ENCODE measurements at places on chromosomes 6 and 20.

DNA sequence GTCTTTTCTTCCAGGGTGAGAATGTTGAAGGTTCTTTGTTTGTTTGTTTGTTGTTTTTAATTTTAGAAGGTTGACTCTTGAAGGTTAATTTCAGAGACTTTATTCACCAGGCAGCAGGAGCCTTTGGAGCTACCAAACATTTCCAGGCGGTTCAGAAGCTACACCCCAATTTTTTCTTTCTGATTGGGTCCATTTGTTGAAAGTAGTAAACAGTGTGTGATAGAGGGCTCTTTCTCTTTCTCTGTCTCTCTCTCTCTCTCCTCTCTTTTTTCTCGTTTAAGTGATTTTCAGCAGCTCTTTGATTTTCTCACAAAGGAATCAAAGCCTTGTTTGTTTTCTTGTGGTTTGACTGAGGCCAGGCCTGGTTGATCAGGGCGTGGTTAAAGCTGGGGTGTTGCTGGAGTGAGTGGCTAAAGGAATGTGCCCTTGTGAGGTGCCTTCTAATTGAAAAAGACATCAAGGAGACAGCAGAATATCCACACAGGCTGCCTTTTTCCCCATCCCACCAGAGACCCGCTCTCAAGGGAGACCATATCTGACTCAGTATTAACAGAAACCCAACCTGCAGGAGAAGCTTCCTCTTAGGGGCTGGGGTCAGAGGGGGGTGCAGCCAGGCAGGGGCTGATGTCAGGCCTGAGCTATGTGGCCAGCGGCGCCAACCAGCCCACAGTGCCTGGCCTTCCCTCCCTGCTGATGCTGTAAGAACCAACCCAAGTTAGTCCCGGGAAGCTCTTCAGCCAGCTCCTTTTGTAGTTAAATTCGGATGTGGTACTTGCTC, 40.4 kb upstream of the NAA20 start:
- H3K4me1 ChIP-seq = peaks cover 23% of the 10 kb centered on the region
- peak; percentile 83 for DNase-seq
- H3K36me3 ChIP-seq = peaks cover 16% of the 10 kb centered on the region
- H3K27ac ChIP-seq = peak overlapping the region; percentile 71
- H3K27me3 ChIP-seq = no peaks in the 10 kb centered on the region
- peak overlapping the region; percentile 71 for H3K4me3 ChIP-seq

GRCh38 chr6:3894590-3895311, 45.6 kb downstream of the FAM50B start:
- no peak overlapping the region for H3K27ac ChIP-seq
- H3K36me3 ChIP-seq = no peaks in the 10 kb centered on the region
- no peak for DNase-seq
- H3K4me1 ChIP-seq = no peaks in the 10 kb centered on the region
- H3K4me3 ChIP-seq = no peak overlapping the region

- H3K27me3 ChIP-seq = no peaks in the 10 kb centered on the region
- peaks cover 4% of the 10 kb centered on the region for H3K4me1 ChIP-seq
- peak overlapping the region; percentile 19 for H3K27ac ChIP-seq
- no peak overlapping the region for H3K4me3 ChIP-seq
These were observed 593.4 kb upstream of the JAG1 start for GRCh38 chr20:11267131-11267761.

- no peaks in the 10 kb centered on the region for H3K27me3 ChIP-seq
- DNase-seq = peak; percentile 50
- H3K4me1 ChIP-seq = no peaks in the 10 kb centered on the region
- 0 out of 2 replicates have a peak, but pooled peaks cover 1% of the 10 kb centered on the region for H3K36me3 ChIP-seq
- H3K4me3 ChIP-seq = no peak overlapping the region
These were observed 43.8 kb downstream of the CEP57L1 start for GRCh38 chr6:109139109-109139508.

DNA sequence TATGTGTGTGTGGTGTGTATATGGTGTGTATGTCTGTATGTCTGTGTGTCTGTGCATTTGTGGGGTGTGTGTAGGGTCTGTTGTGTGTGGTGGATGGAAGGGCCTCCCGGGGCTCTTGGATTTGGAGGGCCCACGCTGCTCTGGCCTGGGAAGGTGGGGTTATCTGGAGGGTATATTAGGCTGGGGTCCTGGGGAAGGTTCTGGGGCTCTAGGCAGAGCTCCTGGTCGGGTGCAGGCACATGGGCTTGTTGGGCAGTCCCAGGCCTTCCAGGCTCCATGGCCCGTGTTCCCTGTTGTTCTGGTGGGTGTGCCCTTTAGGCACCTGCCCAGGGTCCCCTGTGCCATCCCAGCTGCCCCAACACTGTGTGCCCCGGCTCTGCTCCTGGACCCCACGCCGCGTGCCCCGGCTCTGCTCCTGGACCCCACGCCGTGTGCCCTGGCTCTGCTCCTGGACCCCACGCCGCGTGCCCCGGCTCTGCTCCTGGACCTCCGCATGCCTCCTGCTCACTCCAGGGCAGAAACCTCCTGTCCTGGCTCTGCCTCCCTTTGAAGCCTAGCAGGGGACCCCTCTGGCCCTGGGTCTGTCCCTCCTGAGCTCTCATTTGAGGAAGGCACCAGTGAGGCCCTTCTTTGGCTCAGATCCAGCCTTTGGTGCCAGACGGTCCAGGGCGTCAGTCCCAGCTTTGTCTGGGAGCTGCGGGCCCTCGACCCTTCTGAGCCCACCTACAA, 10.2 kb upstream of the MYT1 start:
- no peak overlapping the region for H3K4me3 ChIP-seq
- no peaks in the 10 kb centered on the region for H3K36me3 ChIP-seq
- H3K27ac ChIP-seq = no peak overlapping the region
- no peaks in the 10 kb centered on the region for H3K4me1 ChIP-seq

DNA sequence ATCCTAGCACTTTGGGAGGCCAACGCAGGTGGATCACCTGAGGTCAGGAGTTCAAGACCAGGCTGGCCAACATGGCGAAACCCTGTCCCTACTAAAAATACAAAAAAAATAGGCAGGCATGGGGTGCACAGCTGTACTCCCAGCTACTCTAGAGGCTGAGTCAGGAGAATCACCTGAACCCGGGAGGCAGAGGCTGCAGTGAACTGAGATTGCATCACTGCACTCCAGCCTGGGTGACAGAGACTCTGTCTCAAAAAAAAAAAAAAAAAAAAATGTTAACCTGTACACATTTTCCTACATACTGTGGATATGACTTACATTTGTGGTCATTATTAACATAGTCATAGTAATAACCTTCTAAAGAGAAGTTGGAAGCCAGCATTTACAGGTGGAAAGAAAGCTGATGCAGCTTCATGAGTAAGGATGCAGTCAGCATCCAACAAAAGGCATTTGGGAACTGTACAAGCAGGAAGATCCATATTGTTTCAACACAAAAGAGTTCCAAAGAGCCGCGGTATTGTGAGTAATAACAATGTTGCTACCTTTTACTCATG, 186.2 kb downstream of the GPX5 start:
- H3K4me1 ChIP-seq = no peaks in the 10 kb centered on the region
- H3K4me3 ChIP-seq = no peak overlapping the region
- H3K36me3 ChIP-seq = no peaks in the 10 kb centered on the region
- no peaks in the 10 kb centered on the region for H3K27me3 ChIP-seq
- no peak overlapping the region for H3K27ac ChIP-seq

DNA sequence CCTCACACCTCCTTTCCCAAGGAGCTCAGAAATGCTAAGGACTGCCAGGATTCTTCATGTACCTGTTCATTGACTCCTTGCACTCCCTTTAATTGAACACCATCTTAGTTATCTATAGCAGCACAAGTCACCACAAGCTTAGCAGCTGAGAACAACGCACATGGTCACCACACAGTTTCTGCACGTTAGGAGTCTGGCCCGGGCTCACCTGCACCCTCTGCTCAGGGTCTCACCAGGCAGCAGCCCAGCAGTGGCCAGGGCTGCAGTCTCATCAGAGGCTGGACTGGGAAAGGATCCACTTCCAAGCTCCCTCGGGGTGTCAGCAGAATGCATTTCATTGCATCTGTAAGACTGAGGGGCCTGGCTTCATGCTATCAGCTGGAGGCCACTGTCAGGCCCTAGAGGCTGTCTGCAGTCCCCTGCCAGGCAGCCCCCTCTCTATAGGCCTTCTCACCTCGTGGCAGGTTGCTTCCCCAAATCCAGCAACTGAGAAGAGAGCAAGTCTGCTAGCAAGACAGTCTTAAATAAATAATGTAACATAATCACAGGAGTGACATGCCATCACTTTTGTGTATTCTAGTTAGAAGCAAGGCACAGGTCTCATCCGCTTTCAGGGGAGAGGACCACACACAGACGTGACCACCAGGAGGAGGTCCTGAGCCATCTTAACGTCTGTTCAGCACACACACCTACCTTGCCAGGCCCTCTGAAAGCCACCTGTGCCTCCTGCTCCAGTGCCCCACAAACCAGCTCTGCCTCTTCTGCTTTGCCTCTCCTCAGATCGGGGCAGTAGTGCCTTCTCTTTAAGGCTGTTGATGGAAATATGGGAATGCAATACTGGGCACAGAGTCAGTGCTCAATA, 165.2 kb upstream of the CST7 start:
- no peaks in the 10 kb centered on the region for H3K4me1 ChIP-seq
- H3K36me3 ChIP-seq = no peaks in the 10 kb centered on the region
- H3K4me3 ChIP-seq = no peak overlapping the region
- H3K27me3 ChIP-seq = peaks cover 36% of the 10 kb centered on the region
- no peak for DNase-seq

GRCh38 chr6:108559884-108560462, 744 bp upstream of the FOXO3 start:
- H3K4me1 ChIP-seq = peaks cover 13% of the 10 kb centered on the region
- DNase-seq = peak; percentile 74
- peak overlapping the region; percentile 80 for H3K27ac ChIP-seq
- peaks cover 5% of the 10 kb centered on the region for H3K36me3 ChIP-seq
- H3K4me3 ChIP-seq = peak overlapping the region; percentile 78

DNA sequence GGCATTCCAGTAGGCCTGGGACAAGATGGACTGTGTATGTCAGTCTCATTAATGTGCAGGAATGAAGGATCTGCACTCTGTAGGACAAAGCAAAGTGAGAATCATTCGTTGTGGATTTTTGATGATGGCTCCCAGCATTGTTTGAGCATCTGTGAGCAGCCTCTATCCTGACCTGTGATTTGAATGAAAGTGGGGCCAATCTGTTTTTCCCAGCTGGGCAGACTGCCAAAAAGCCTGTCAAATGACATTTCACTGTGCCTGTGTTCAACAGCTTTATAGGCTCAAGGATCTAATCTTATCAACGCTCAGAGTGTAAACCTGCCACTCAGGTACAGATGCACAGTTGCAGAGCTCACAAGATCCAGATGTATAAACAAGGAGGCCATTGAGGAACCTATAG, 86.7 kb upstream of the SYNDIG1 start:
- DNase-seq = no peak
- H3K36me3 ChIP-seq = no peaks in the 10 kb centered on the region
- H3K4me3 ChIP-seq = no peak overlapping the region
- no peaks in the 10 kb centered on the region for H3K27me3 ChIP-seq
- H3K4me1 ChIP-seq = no peaks in the 10 kb centered on the region
- no peak overlapping the region for H3K27ac ChIP-seq

DNA sequence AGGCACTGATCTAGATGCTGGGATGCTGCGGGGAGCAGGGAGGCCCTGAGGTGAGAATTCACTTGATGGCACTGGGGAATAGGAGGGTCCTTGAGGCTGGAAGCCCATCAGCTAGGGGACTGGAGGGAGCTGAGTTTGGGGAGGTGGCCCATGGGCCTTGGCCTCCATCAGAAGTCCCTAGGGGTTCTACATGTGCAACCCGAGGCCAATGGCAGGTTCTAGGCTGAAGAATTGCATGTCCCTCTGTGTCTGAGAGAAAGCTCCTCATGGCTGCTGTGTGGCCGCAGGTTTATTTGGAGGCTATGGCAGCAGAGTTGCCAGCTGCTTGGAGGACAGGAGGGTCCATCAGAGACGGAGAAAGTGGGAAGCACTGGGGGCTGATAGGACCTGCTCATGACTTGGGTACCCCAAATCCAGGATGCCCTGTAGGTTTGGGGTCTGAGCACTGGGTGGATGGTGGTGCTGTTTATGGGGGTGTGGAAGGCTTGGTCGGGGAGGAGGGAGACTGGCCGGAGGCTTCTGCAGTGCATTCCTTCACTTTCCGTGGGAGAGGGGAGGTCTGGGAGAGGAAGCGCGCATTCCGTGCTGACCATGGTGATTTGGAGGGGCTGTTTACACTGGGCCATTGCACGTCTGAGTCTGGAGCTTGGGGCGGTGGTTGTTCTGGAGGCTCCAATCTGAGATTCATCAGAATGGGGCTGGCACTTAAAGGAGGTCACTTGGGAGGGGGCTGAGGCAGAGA, 24.8 kb upstream of the PHACTR3 start:
- H3K4me1 ChIP-seq = no peaks in the 10 kb centered on the region
- no peak for DNase-seq
- H3K27me3 ChIP-seq = peaks cover 10% of the 10 kb centered on the region
- no peak overlapping the region for H3K4me3 ChIP-seq
- H3K27ac ChIP-seq = no peak overlapping the region

DNA sequence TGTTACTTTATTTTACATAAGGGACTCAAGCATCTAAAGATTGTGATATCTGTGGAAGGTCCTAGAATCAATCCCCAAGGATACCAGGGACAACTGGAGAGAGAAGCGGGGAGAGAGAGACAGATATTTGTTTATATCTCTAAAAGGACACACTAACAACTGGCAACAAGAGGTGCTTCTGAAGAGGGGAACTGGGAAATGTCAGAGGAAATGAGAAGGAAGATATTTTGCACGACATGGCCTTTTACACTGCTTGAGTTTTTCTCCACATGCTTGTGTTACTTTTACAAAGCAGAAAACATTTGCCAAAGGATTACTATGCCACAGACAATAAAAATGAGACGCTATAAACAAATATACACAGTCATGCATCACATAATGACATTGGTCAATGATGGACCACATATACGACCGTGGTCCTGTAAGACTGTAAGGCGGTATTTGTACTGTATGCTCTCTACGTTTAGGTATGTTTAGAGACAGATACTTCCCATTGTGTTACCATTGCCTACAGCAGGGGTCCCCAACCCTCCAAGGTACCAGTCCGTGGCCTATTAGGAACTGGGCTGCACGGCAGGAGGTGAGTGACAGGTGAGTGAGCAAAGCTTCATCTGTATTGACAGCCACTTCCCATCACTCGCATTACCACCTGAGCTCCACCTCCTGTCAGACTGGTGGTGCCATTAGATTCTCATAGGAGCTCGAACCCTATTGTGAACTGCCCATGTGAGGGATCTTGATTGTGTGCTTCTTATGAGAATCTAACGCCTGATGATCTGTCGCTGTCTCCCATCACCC, 64.6 kb upstream of the PTPN1 start:
- H3K27ac ChIP-seq = no peak overlapping the region
- no peaks in the 10 kb centered on the region for H3K27me3 ChIP-seq
- peaks cover 17% of the 10 kb centered on the region for H3K4me1 ChIP-seq
- H3K36me3 ChIP-seq = no peaks in the 10 kb centered on the region

DNA sequence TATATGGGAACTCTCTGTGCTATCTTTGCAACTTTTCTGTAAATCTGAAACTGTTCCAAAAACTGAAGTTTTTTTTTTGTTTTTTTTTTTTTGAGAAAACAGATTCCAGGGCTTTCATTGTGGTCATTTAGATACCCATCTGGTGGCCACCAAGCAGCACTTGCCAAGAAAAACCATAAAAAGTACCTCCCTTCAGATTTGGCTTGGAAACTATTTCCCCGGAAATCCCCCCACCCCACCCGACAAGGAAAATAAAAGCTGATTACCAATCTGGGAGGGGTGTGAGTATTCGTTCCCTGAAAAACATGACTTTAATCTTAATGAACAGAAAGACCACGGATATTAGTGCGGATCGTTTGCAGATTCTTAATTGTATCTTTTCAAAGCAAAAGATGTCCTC, 1.9 kb downstream of the NFATC2 start:
- H3K4me3 ChIP-seq = no peak overlapping the region
- no peak overlapping the region for H3K27ac ChIP-seq
- H3K36me3 ChIP-seq = no peaks in the 10 kb centered on the region
- no peaks in the 10 kb centered on the region for H3K27me3 ChIP-seq
- no peaks in the 10 kb centered on the region for H3K4me1 ChIP-seq
